ENCODE measurements at places on chromosomes 6 and 20.

DNA sequence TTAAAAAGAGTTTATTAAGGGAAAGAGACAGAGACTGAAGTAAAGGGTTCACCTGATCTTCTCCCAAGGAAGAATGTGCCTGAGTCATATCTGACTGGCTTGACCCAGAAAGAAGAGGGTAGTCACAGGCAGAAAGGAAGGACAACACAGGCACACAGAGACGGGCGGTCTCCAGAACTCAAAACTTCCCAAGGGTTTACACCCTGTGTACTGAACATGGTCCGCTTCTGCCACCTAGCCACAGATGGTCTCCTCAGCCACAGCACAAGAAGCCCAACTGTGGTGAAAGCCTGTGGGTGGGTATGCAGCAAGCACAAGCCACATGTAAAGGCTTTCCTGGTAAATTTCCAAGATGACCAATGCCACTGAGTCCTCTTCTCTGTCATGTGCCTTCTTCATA, 17.2 kb downstream of the UNC5CL start:
- peak; percentile 26 for DNase-seq

DNA sequence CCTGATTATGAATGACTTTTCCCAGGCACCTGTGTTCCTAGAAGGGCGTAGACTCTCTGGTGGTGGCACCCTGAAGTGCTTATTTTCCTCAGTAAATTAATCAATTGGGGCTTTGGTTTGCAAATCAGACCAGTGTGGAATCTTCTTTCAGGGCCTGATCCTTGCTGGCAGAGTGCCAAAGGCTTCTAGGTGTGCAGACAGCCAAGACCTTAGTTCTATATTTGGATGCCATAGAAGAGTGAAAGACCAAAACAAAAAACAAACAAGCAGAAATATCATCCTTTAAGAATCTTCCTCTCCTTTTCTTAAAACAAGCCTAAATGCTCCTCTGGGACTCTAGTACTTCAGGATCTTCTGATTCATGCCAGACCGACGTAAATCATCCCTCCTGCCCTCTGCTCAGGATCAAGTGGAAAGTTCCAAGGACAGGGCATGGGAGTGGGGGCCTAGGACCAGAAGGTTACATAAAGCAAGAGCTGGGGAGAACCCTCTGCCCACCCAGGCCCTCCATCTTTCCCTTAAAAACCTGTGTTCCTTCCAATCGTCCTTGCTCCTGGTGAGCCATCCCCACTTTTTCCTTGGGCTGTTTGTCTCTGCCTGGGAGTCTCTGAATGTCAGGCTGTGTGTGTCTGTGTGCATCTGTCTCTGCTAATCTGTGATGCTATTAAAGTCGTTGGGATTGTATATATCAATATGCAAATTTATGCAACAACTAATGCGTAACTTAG, 70.5 kb upstream of the MYLIP start:
- DNase-seq, result no peak

DNA sequence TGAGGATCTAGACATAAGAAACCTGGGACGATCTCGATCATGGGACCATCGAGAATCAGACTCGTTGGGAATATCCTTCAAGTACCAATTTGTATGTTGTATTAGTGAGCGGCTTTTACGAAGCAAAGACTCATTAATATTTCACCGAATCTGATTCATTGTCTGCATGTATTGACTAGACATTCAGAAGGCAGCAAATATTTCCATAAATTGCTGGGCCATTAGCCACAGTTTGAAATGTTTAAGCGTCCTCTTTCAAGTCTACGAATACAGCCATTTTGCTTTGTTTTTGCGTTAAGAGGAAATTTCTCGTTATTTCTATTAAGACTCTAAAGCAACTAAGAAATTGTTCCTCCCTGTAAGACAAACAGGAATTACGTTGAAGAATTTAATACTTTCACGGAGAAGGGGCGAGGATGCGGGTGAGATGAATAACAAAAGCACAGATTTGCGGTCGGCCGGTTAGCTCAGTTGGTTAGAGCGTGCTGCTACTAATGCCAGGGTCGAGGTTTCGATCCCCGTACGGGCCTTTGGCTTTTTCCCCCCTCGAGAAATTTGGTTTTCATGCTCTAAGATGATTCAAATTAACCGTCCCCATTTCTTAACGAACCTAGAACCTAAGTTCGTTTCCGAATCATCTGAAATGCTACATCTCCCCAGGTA, 18.5 kb downstream of the POM121L2 start:
- DNase-seq, result peak; percentile 50

- no peak for DNase-seq
Measured at GRCh38 chr6:74041420-74041819, 345.4 kb downstream of the CD109 start.

GRCh38 chr6:4635666-4636065, 140.5 kb upstream of the CDYL start:
- DNase-seq, result no peak

DNA sequence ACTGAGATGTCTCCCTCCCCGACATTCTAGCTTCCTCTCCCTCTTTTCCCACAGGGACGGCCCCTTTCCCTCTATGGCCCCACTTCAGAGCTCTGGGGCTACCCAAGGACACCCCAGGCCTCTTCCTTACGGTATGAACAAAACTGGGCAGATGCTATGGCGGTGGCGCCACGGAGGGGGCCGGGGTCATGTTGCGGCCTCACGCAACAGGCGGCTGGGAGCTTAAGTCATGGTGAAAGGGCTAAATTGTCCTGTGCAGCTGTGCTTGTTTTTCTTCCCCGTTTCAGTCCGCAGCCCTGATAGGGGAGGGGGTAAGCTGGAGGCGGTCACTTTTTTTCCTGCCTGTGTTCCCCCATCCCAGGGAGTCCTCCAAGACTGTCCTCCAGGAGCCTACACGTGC, 17.6 kb upstream of the KIAA1755 start:
- no peak for DNase-seq

DNA sequence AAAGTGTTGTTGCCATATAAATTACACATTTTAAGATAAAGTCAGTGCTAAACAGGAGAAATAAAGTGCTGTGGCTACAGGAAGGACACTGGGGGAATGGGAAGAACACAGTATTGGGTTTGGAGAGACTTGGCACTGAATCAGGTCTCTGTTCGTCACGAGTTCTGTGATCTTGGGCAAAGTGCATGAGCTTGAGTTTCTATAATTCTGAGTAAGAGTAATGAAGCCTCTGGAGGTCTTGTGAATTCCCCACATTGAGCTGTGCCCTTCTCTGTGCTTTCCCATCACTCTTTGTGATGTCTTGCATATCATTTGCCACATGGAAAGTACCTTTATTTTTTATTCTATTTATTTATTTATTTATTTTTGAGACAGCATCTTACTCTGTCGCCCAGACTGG, 16.8 kb upstream of the EEF1A1 start:
- no peak for DNase-seq

DNA sequence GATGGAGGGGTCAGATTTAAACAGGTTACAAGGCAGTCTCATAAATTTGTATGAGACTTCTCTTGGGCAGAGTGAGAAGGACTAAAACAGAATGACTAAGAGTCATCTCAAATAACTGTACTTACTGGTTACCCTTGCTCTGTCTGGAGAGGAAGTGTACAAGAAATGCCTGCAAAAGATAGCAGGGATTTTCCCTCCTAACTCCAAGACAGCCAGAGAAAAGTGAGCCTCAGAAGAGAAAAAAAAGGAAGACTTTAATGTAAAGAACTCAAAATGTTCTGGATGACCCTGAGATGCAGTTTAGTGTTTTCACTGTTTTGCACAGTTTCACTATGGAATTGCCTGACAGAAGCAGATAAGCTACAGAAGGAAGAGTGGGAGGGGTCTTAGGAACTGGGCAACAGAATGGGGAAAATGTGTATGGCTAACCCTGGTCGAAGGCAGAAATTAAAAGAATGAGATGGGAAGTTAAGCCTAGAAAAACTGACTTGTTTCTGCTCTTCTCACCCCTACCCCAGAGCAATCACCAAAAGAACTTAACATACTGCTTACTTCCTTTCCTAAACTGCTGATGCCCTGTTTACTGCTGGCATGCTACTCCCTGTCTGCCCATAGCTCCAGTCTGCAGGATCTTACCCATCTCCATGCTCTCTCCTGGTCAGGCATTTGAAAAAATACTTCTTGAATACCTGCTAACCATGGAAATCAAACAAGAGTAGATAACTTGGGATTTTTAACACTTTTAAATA, 98.1 kb upstream of the MARCKS start:
- no peak for DNase-seq

DNA sequence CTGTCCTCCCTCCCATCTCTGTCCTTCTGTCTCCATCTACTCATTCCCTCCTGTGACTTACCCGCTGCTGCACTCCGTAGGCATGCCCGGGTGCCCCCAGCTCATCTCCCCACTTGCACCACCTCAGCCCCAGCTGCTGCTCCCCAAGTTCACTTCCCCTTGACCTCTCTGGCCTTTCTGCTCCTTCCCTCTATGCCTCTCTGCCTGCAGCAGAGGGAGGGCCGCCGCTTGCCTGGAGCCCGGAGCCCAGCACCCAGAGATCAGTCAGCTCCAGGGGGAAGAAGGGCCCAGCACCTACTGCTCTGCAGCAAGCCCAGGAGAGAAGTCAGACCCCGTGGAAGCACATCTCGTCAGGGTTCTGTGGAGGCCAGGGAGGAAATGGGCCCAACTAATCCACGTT, 97.4 kb downstream of the LRFN2 start:
- no peak for DNase-seq

DNA sequence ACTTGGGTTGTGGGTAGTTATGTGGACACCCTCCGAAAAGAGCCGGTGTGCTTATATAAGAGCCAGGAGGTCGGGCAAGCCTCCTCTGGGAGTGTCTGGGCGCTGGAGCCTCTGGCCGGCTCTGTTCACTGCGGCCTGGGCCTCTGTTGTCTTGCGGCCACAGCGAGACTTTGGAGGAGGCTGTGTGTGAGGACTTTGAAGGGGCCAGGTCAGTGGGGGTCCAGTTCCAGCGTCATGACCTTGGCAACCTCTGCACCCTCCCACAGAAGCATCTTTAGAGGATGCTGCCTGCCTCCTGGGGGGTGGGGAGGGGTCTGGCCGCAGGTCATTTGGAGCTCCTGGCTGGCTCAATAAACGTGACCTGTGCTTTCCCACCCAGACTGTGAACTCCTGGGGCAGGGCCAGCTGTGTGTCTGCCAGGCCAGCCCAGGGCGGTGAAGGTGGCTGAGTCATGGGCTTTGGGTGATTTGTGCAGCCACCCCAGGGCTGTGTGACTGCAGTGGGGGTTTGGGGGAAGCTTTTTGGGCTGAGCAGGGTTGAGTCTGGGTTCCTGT, 1.2 kb downstream of the TCEA2 start:
- DNase-seq, result no peak

DNA sequence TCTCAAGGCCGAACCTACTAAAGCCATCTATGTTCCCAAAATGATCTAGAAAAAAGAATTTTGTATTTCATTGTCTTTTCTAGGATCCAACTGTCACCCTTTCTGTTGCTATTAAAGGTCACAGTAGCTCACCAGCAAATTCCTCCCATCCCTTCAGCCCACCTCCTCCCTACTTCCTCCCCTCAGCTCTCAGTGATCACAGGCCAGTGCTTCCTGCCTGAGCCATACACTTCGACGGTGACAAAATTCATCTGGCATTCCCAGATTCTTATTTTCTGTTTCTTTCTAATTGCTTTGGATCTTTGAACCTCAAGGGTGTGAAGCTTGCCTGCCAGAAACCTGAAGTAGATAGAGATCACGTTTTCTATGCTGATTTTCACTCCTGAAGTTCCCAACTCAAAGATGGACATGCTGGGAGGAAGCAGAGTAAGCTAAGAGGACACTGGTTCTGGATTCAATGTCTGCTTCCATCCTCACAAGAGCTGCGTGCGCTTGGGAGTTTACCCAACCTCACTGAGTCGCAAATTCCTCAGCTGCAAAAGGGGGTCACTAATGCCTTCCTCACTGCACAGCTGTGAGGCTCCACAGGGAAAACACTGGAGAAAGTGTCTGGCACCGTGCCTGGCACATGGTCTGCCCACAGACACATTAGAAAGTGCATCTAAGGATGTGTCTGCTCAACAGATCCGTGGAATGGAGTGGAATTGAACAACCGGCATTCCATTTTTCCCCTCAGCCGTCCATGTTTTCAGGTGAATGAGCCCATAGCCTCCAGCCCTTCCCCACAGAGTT, 34.5 kb downstream of the MDGA1 start:
- no peak for DNase-seq

DNA sequence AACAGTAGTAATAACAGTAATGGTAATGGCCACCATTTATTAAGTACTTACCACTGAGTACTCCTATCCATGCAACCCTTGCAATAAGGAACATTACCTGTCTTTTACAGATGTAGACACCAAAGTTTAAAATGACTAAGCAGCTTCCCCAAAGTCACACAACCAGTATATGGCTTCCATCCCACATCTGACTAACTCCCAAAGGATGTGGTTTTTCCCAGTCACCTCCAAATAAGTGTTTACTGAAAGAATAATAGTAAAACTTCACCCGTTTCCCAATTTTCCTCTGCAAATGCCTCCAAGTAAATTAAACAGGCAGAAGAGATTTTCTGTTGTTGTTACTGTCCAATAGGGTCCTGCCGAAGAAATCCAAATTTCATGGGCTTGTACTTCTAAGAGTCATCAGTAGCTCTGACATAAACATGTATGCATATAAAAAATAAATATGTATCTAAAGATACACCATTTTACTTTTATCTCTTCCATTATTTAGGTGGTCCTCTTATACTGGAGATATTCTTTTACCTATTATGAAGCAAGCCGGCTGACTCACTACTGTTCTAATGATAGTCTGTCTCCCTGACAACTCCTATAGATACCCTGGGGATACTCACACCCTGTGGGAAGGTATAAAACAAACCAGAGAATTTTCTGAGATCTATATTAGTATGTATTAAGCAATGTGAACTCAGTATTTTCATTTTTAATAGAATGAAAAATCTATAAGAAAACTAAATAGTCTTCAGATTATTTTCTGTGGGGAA, 77.9 kb upstream of the ID4 start:
- DNase-seq, result no peak

DNA sequence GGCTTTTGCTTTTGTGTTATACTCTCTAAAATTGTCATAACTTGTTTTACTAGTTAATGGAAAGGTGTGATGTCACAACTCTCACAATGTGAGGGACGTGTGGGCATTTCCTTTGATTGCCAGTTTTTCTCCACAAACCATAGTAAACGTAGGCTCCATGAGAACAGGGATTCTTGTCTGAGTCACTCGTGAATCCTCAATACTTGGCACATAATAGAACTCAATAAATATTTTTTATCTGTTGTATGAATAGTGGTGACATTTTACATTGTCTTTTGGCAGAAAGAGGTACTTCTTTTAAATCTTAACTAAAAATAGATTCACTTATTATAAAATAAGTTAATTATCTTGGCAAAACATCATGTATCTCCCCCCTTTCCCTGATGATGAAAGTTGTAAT, 69.0 kb upstream of the CNKSR3 start:
- DNase-seq, result no peak
